ENCODE measurements at places on chromosomes 7 and 10. TPM values are rescaled to one million over a fixed set of nuclear protein-coding genes. Genes with fewer than 3 reads are reported as not detected.

Gene PHKG1
- 0.97 TPM for polyA plus RNA-seq

- H3K27me3 ChIP-seq, result no peaks in the 10 kb centered on the region
- no peak overlapping the region for H3K4me3 ChIP-seq
- H3K36me3 ChIP-seq, result no peaks in the 10 kb centered on the region
- DNase-seq, result no peak
These were observed 9.7 kb upstream of the ADCY1 start for GRCh38 chr7:45564485-45564884.

DNA sequence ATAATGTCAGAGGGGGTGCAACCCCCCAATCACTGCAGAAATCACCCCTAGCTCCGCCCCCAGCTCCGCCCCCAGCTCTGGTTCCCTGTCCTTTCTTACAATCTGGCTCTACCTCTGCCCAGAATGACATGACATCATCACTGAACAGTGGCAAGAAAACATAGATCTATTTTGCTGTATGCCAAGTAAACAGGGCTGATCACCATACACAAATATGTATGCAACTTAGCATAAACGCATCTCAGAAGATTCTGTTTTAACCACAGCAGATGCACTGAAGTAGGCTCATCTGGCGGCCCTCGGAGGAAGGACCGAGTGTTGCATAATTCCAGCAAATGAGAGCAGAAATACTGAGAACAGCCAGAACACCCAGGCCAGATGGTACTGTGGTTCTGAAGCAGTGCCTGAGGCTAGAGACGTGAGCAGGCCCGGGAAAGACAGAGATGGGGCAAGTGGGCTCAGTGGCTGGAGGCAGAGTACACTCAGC, 293.3 kb upstream of the KLF14 start:
- no peaks in the 10 kb centered on the region for H3K36me3 ChIP-seq
- H3K27me3 ChIP-seq, result no peaks in the 10 kb centered on the region
- peak; percentile 38 for DNase-seq
- no peak overlapping the region for H3K4me3 ChIP-seq
- peaks cover 11% of the 10 kb centered on the region for H3K4me1 ChIP-seq

DNA sequence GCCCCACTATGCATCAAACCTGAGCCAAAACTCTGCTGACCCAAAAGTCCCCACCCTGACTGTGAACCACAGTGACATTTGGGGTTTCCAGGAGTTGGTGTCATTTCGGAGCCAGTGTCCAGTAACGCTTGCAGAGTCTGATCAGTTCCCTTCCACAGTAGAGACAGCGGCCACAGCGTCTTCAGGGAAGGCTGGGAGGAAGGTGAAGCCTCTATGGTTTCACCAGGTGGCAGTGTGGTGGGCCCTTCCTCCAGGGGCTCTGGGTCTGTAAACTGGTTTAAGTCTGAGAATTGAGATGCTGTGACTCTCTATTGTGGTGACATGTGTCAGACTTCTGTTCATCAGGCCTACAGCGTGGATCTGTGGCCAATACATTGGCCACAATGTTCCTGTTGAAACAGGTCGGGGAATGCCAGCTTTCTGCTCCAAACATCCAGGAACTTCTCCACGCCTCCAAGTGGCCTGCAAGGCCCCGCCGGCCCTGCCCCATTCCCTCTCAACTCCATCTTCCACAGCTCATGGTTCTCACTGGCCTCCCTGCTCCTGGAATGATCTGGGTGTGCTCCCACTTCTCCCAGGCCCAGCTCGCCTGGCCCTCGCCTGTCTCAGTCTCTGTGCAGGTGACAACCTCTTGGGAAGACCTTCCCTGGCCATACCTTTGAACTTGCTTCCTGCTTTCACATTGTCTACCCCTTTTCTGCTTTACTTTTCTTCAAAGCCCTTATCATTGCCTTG, 124.5 kb upstream of the FAM20C start:
- no peaks in the 10 kb centered on the region for H3K27me3 ChIP-seq
- H3K4me3 ChIP-seq, result no peak overlapping the region
- H3K36me3 ChIP-seq, result no peaks in the 10 kb centered on the region
- H3K4me1 ChIP-seq, result peaks cover 2% of the 10 kb centered on the region
- H3K27ac ChIP-seq, result no peak overlapping the region

- no peaks in the 10 kb centered on the region for H3K36me3 ChIP-seq
- no peak overlapping the region for H3K4me3 ChIP-seq
- H3K4me1 ChIP-seq, result no peaks in the 10 kb centered on the region
- H3K27me3 ChIP-seq, result no peaks in the 10 kb centered on the region
These were observed 3.5 kb downstream of the SCART1 start for GRCh38 chr10:133457100-133457841.

Gene HHEX
- polyA plus RNA-seq, result 6.7 TPM

DNA sequence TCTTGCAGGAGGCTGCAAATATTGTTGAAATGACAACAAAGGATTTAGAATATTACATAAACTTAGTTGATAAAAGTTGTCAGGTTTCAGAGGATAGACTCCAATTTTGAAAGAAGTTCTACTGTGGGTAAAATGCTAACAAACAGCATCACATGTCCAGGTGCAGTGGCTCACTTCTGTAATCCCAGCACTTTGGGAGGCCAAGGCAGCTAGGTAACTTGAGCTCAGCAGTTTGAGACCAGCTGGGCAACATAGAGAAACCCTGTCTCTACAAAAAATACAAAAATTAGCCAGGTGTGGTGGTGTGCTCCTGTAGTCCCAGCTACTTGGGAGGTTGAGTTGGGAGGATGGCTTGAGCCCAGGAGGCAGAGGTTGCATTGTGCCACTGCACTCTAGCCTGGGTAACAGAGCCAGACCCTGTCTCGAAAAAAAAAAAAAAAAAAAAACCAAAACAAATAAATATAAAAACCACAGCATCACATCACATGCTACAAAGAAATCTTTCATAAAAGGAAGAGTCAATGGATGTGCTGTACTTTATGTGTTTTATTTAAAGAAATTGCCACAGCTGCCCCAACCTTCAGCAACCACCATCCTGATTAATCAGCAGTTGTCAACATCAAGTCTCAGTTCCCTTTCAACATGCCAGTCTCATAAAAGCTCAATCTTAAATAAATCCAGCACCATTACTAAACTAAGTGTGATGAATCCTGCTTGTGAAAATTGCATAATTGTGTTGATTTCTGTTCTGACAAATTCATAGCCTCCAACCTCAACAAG, 83.2 kb upstream of the MBL2 start:
- no peaks in the 10 kb centered on the region for H3K4me1 ChIP-seq
- no peaks in the 10 kb centered on the region for H3K27me3 ChIP-seq
- H3K27ac ChIP-seq, result no peak overlapping the region
- H3K36me3 ChIP-seq, result no peaks in the 10 kb centered on the region
- no peak overlapping the region for H3K4me3 ChIP-seq

Gene NODAL
- polyA plus RNA-seq, result 0.04 TPM

Gene TMEM72
- 0.05 TPM for polyA plus RNA-seq

GRCh38 chr10:95408148-95408960, 117.6 kb upstream of the PDLIM1 start:
- no peaks in the 10 kb centered on the region for H3K4me1 ChIP-seq
- DNase-seq, result no peak
- H3K4me3 ChIP-seq, result no peak overlapping the region
- H3K27me3 ChIP-seq, result no peaks in the 10 kb centered on the region
- H3K36me3 ChIP-seq, result no peaks in the 10 kb centered on the region

DNA sequence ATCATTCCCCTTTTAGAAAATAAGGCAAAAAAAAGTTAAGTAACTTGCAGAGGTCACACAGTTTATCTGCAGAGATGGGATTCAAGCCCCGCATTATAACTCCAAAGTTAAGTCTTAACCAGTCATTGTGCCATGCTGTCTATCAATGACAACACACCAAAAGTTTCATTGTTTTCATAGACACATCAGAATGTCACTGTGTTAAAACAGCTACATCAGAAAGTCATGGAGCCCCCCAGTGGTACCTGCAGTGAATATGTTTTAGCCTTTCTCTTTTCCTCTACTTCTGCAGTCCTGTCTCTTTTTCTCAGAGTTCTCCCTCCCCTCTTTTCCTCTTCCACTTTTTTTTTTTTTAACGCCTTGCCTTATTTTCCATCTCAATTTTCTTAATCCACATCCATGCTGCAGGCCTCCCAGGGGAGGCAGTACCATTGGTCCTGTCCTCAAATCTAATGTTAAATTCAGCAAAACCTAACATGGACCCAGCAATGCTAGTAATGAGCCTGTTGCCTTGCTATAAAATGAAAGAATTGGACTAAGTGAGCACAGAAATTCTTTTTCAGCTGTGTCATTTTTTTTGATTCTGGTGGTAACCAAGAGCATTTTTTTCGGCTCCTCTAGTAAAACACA, 3.8 kb upstream of the NRCAM start:
- no peak for DNase-seq
- H3K4me3 ChIP-seq, result no peak overlapping the region
- H3K36me3 ChIP-seq, result no peaks in the 10 kb centered on the region
- H3K4me1 ChIP-seq, result peaks cover 4% of the 10 kb centered on the region
- no peak overlapping the region for H3K27ac ChIP-seq

GRCh38 chr7:144508702-144509101, 105.2 kb upstream of the NOBOX start:
- H3K27ac ChIP-seq, result no peak overlapping the region
- H3K4me3 ChIP-seq, result no peak overlapping the region
- H3K36me3 ChIP-seq, result no peaks in the 10 kb centered on the region
- DNase-seq, result no peak

Gene CPA2
- not detected for polyA plus RNA-seq
